ENCODE measurements at places on chromosomes 1 and 21.

DNA sequence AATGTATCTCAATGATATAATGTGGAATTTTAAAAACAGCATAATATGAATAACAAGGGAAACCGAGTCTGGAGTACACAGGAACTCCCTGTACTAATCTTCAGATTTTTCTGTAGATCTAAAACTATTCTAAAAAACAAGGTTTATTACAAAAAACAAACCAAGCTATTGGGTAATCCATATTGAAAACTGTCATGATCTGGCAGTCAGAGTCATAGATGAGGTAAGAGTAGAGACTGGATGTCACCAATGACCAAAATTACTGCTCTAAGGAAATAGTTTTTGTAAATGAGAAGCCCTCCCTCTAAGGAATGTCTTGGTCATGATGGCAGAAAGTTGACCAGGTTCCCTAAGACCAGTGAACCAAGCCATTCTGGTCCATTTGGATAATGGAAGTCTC, 2.4 kb upstream of the SPOCD1 start:
- no peak for DNase-seq

- DNase-seq: no peak
These were observed 9.2 kb downstream of the POU3F1 start for GRCh38 chr1:38037221-38037939.

- DNase-seq: no peak
These were observed 161.3 kb upstream of the SGIP1 start for GRCh38 chr1:66372522-66373101.

- DNase-seq: no peak
These were observed 201.5 kb upstream of the C1orf174 start for GRCh38 chr1:4101459-4102161.

DNA sequence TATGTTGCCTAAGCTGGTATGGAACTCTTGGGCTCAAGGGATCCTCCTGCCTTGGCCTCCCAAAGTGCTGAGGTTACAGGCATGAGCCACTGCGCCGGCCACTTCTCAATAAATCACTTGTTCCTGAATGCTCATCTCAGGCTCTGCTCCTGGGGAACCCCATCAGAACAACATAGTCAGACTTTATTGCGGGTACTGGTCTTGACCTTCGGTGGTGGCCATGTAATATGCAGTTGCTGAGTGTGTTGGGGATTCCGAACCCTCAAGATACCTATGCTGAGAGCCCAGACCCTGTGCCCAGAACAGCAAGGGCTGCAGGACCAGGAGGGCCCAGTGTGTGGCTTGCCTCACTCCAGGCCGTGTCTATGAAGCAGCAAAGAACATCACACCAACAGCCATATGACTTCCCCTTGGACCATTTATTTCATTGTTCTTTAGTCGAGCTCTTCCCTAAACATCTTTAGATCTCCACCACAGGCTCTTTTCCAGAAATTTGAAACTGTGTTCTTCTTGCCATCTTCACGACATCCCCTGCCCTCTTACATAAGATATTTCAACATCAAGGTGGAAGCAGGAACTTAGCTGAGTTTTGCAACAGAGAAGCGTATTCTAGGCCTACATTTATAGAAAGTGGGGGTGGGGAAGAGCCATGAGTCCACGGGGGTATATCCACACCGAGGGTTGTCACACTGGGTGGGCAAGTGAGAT, 12.7 kb upstream of the SDHB start:
- DNase-seq: no peak

- no peak for DNase-seq
These were observed 105.0 kb upstream of the UBE2U start for GRCh38 chr1:64098436-64098835.

GRCh38 chr1:204730826-204731459, 45.4 kb upstream of the LRRN2 start:
- DNase-seq: no peak

GRCh38 chr1:23451441-23451840, 26.9 kb upstream of the TCEA3 start:
- DNase-seq: no peak

- no peak for DNase-seq
These were observed 4.8 kb upstream of the HRNR start for GRCh38 chr1:152228831-152229230.
